ENCODE measurements at places on chromosomes 6 and 20.

- DNase-seq, result no peak
Measured at GRCh38 chr6:163971841-163972838, 557.6 kb downstream of the QKI start.

DNA sequence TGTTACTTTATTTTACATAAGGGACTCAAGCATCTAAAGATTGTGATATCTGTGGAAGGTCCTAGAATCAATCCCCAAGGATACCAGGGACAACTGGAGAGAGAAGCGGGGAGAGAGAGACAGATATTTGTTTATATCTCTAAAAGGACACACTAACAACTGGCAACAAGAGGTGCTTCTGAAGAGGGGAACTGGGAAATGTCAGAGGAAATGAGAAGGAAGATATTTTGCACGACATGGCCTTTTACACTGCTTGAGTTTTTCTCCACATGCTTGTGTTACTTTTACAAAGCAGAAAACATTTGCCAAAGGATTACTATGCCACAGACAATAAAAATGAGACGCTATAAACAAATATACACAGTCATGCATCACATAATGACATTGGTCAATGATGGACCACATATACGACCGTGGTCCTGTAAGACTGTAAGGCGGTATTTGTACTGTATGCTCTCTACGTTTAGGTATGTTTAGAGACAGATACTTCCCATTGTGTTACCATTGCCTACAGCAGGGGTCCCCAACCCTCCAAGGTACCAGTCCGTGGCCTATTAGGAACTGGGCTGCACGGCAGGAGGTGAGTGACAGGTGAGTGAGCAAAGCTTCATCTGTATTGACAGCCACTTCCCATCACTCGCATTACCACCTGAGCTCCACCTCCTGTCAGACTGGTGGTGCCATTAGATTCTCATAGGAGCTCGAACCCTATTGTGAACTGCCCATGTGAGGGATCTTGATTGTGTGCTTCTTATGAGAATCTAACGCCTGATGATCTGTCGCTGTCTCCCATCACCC is 64.6 kb upstream of the PTPN1 start:
- no peak for DNase-seq

GRCh38 chr6:124443541-124443940 is 518.7 kb upstream of the RNF217 start:
- no peak for DNase-seq

DNA sequence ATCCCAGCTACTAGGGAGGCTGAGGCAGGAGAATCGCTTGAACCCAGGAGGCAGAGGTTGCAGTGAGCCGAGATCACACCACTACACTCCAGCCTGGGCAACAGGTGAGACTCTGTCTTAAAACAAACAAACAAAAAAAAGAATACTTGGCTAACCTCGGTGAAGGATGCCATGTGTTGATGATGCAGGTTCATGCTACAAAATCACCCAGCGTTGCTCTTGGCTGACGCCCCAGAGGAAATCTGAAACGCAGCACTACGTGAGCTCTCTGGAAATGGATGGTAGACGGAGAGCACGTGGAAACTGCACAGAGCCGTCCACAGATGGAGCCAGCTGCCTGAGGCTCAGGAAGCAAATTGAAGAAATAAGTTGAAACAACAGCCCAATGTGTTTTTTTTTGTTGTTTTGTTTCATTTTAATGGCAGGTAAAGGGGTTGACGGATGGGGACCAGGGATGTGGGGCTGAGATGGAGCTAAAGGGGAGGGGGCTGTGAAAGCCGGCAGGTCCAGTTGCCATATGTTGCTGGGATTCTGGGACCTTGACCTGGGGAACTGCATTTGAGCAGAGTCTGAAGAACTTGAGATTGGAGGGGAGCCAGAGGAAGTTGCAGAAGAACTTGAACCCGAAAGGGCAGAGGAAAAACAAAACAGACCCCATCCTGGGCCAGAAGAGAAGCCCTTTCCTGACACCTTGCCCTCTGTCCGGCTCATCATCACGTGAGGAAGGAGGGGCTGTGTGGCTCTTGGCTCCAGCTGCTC is 12.8 kb upstream of the MANBAL start:
- DNase-seq, result peak; percentile 83

GRCh38 chr6:52102405-52102804 is 15.0 kb upstream of the PKHD1 start:
- no peak for DNase-seq
